ENCODE measurements at places on chromosomes 5 and 9. TPM values are rescaled to one million over a fixed set of nuclear protein-coding genes. Genes with fewer than 3 reads are reported as not detected.

The STKLD1 gene
- polyA plus RNA-seq: 1.5 TPM

The PCDHA12 gene
- polyA plus RNA-seq: 0.01 TPM

DNA sequence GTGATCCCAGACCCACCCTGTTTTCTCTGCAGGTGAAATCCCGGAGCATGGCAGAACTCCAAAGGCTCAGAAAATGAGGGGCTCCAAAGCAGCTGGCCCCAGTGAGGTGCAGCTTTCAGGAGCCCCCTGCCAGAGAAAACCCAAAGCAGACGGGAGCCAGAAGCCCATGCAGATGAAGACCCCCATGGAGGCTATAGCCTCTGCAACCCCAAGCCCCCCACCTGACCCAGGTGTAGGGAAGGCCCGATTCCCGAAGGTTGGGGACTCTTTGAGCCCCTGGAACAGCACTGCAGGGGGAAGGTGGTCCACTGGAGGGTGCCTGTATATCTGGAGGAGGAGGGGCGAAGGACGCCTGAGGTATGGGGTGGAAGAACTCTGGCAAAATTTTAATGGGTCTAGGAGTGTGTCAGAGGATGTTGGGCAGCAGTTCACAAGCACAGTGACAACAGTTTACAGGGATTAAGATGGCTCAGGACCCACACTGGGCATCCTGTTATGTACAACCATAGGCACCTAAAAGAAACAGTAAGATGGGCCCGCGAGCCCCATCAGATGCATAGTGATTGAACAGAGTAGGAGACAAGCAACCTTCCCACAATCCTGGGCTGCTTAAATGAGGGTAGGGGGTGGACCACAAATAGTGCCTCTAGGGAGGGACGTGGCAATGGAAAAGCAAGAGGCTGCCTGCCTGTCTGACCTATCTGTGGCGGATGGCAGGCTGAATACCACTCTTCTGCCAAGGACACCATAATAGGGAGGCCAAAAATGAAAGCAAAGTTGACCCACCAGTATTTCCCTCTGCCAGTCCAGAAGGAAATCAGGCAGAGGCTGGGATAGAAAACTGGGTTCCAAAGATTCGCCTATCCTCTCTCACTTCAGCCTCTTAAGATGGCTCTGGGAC is 16.4 kb upstream of the ANXA6 start:
- no peak for DNase-seq

- no peak for DNase-seq
These were observed 441.5 kb upstream of the PTGER4 start for GRCh38 chr5:40238066-40238745.

The POU5F2 gene
- polyA plus RNA-seq: 0.01 TPM

- no peak for DNase-seq
These were observed 126.4 kb downstream of the RGS3 start for GRCh38 chr9:113589890-113590289.

DNA sequence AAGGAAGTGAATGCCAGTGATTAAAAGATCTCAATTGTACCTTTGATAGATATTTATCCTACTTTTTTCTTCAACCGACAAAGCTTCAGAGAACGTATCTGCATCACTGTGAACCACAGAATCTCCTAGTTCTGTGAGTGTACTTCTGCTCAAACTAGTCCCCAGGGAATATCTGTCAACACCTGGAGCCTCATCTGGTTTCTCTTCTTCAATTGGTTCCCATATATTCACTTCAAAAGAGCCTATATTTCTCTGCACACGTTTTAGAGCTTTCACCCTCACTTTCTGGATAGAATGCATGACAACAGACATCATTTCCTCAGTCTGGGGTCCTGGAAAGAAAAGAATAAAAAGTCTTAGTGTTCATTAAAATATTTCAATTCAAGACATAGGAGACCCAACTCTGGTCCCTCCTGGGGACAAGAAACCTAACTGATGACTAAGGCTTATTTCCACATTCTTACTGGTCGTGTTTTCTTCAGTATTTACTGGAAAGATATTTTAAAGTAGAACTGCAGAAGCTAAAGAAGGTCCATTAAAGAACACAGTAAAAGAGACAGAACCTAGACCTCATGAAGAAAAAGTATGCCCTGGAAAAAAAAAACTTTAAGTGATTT is 64.3 kb downstream of the CPLANE1 start:
- DNase-seq: no peak

GRCh38 chr9:32991897-32992594 is 9.4 kb downstream of the APTX start:
- DNase-seq: no peak

GRCh38 chr9:71795097-71795813 is 26.9 kb upstream of the CEMIP2 start:
- DNase-seq: no peak

The ANKRD18B gene
- 1.8 TPM for polyA plus RNA-seq

The C9orf50 gene
- polyA plus RNA-seq: not detected

The SPATA31D4 gene
- polyA plus RNA-seq: not detected

- peak; percentile 32 for DNase-seq
These were observed 174.3 kb upstream of the PIK3R1 start for GRCh38 chr5:68041293-68041692.

DNA sequence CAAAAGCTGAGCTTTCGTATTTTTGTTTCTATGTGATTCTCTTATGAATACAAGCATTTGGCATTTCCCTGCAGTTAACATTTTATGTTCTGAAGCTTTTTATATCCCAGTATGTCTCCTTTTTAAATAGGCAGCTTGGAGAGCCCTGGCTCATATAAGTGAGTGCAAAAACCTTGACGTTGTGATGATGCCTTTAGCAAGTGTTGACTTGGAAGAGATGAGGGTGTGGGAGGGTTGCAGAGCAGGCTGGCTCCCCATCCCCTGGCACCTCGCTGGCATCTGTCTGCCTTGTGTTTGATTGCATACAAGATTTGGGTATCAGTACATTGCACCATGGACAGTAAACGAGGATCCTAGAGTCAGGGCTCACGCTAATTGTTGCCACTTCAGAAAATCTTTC is 42.1 kb upstream of the DIRAS2 start:
- no peak for DNase-seq

The CDC20B gene
- not detected for polyA plus RNA-seq

- no peak for DNase-seq
These were observed 132.0 kb downstream of the SEC61B start for GRCh38 chr9:99354104-99354503.

GRCh38 chr9:73684601-73685000 is 532.9 kb downstream of the ANXA1 start:
- DNase-seq: no peak

- DNase-seq: no peak
These were observed 291.8 kb upstream of the ACTBL2 start for GRCh38 chr5:57774439-57774838.

GRCh38 chr5:65292196-65292595 is 189.5 kb downstream of the ADAMTS6 start:
- DNase-seq: no peak

DNA sequence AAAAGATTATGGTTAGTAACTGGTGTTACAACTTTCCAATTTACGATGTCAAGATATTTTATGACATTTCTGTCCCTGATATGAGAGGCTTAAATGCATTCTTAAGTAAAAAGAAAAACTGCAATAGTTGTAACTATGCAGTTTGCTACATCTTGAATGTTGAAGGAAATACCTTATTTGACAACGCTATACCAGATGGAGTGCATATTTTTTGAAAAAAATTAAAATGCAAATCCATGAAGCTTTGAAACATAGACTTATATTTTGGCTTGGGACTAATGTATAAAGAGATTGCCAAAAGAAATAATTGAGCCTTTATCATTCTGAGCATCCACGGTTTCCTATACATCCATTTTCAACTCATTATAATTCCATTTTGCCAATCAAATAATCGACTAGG is 579.4 kb downstream of the TAF11L14 start:
- no peak for DNase-seq

- DNase-seq: no peak
These were observed 81.2 kb downstream of the MTAP start for GRCh38 chr9:21883642-21884041.

- no peak for DNase-seq
These were observed 1990.5 kb downstream of the MAT2B start for GRCh38 chr5:165495829-165496380.

DNA sequence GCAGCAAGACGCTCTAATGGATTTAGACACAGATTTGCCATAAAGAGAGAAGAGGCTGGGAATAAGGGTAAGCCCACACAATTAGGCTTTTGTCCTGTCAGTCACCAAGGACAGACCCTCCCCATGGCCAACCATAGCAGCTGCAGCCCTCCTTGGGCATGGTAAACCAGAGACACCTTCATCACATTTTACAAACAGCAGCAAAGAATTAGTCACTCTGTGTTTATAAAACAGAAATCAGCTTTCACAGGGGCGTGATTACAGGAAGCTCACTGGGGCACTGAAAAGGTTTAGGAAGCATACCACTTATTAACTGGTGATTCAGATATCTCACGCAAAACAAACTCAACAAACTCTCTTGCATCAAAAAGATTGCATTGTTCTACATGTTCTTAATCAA is 37.3 kb upstream of the ZNF622 start:
- no peak for DNase-seq

The PCDHB5 gene
- 1.2 TPM for polyA plus RNA-seq

The PHF24 gene
- polyA plus RNA-seq: 0.09 TPM

- DNase-seq: no peak
These were observed 49.3 kb downstream of the ALG2 start for GRCh38 chr9:99172124-99173091.

The CHSY3 gene
- 0.64 TPM for polyA plus RNA-seq

The LURAP1L gene
- 1.8 TPM for polyA plus RNA-seq

The ERBIN gene
- 12.5 TPM for polyA plus RNA-seq

DNA sequence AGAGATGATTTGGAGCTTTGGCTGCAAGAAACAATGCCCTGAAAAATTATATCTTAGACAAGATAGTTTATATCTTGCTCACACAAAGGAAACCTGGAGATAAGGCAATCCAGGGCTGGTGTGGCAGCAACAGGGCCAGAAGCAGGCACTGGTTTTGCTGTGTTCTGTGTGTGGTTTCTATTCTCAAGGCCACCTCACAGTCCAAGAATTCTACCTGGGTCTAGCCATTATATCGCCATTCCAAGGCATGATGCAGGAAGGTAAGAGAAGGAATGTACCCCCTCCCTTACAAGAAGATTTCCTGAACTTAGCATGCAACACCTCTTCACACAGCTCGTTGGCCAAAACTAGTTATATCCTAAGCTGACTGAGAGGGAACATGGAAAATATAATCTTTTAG is 74.5 kb upstream of the MEGF10 start:
- DNase-seq: no peak

The LECT2 gene
- not detected for polyA plus RNA-seq

GRCh38 chr5:152634586-152634985 is 229.5 kb upstream of the NMUR2 start:
- DNase-seq: peak; percentile 60

- no peak for DNase-seq
These were observed 9.7 kb upstream of the ERBIN start for GRCh38 chr5:65916636-65917035.

The ENTREP1 gene
- 12.3 TPM for polyA plus RNA-seq

The IGFBPL1 gene
- polyA plus RNA-seq: not detected

DNA sequence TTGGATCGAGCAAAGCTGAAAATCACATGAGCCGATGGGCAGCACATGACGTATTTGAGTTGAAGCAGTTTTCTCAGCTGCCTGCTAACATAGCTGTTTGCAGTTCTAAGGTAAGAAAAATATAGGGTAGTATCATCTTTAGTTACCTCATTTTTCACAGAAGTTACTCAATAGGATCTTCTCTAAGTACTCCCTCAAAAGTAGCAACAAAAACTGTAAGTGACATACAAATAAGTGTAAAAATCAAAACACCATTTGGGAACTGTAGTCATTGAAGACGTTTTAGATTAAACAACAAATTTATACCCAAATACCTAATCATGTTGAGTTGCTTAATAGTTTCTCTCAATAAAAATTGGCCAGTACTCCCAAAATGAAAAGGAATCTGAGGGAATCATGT is 102.6 kb downstream of the ERCC6L2 start:
- no peak for DNase-seq

- DNase-seq: no peak
These were observed 343.0 kb upstream of the SGCD start for GRCh38 chr5:155983954-155984353.

- DNase-seq: no peak
These were observed 74.9 kb upstream of the LRRTM2 start for GRCh38 chr5:138949988-138950387.

DNA sequence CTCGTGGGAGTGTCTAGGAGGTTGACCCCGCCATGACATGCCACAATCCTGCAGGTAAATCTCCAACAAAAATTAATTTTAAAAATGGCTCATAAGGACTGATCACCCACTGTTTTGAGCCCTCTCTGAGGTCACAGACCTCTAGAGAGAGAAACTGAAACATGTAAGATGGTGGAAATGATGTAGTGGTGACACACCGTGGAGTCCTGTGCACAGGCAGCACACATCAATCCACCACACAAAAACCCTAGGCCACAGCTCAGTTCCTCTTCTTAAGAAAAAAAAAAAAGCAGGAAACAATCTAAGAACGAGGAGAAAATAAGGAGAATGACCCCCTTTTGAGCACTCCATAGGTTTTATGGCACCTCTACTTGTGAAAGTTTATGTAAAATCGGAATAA is 93.8 kb upstream of the FAM120A start:
- DNase-seq: no peak

DNA sequence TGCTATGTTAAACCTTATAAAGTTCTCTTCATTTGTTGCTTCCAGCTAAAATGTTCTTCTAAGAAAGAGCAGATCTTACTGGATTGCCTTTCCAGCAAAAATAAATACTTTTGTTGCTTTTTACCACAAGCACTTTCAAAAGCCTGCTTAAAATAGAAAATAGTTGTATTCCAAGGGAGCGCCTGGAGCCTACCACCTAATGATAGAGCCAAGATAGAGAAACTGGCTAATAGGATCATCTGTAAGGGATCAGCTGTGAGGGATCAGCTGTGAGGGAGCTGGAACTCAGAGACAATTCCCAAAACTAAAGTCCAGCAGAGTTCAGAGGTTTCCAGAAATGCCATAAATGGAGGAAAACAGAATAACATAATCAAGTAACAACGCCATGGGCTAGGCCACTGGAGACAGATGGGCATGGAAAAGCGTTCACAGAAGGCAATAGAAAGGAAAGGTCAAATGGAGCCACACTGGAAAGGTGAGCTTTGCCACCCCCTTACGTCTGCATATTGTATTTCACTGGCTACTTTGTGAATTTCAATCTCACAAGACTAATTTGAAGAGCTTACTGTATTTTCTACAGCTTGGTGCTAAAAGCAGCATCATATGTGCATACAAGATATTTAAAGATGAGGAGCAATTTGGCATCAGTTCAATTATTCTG is 140.6 kb upstream of the TLE4 start:
- no peak for DNase-seq

GRCh38 chr5:131198625-131199024 is 27.9 kb downstream of the LYRM7 start:
- no peak for DNase-seq

The HSPB3 gene
- polyA plus RNA-seq: 167 TPM

- DNase-seq: no peak
These were observed 21.1 kb downstream of the CLPTM1L start for GRCh38 chr5:1323803-1324173.

GRCh38 chr9:130927338-130927737 is 11.7 kb downstream of the FIBCD1 start:
- no peak for DNase-seq

- DNase-seq: no peak
These were observed 10.3 kb upstream of the CARD19 start for GRCh38 chr9:93085676-93086075.
